CD4-positive, alpha-beta T cell treated with Interferon alpha-2 for 1 hour (primary cell): ENCODE measurements at places on chromosomes 3 and 15.

- no peak for DNase-seq
These were observed 41.6 kb downstream of the IQCH start for GRCh38 chr15:67296188-67296587.

- no peak for DNase-seq
These were observed 7.8 kb upstream of the KIF7 start for GRCh38 chr15:89662893-89663626.

DNA sequence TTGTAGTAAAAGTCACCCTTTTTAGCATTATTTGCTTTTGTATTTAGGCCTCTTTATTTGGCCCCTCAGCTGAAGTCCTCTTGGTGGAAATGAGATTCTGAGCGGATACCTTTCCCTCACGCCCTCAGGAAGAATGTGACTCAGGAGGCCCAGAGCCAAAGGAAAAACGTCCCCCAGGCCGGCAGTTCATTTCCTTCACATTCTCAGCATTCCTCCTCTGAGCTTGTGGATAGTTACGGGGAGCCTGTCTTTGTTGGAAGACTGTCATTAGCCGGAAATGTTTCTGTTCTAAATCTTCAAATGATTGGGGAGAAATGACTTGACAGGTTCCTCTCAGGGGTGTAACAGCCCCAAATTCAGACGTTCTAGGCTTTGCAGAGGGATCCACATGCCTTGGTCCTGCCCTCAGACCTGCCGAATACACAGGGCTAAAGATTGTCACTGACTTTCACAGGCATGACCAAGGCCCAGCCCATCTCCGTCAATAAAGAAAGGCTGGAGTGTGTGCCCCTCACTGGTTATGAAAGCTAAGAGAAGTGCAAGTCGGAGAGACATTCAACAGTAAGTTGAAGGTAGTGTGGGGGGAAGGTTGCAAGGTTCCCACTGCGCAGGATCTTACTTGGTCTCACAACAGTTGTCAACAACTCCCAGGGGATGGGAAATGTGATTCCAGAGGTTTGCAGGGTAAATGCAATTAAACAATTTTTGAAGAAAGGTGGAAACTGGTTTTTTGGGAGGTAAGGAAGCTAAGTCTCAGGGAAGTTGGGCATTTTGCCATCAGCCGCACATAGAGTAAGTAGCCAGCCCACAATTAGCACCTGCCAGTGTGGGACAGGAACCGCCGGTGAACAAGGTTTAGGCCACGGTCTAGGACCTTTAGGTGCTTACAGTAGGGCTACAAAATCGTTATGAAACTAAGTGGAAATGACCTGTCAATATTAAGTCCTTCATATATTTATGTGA, 39.7 kb upstream of the MYZAP start:
- no peak for DNase-seq

DNA sequence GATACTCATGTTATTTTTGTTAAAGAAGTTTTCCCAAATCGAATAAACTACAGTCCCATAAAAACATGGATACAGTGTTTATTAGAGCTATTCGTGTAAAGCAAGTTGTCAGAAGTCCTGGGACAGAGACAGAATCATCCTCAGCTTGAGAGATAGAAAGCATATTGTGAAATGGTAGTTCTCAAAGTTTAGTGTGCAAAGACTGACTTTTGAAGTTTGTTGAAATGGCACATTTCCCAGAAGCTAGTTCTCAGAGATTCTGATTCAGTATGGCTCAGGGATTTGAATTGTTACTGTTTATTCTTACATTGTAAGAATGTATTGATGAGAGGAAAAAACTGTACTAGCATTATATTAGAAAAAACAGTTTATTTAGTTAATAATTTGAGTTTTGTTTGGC, 22.1 kb downstream of the GABRR3 start:
- no peak for DNase-seq

GRCh38 chr3:194206320-194206719, 70.4 kb downstream of the HES1 start:
- DNase-seq: no peak

DNA sequence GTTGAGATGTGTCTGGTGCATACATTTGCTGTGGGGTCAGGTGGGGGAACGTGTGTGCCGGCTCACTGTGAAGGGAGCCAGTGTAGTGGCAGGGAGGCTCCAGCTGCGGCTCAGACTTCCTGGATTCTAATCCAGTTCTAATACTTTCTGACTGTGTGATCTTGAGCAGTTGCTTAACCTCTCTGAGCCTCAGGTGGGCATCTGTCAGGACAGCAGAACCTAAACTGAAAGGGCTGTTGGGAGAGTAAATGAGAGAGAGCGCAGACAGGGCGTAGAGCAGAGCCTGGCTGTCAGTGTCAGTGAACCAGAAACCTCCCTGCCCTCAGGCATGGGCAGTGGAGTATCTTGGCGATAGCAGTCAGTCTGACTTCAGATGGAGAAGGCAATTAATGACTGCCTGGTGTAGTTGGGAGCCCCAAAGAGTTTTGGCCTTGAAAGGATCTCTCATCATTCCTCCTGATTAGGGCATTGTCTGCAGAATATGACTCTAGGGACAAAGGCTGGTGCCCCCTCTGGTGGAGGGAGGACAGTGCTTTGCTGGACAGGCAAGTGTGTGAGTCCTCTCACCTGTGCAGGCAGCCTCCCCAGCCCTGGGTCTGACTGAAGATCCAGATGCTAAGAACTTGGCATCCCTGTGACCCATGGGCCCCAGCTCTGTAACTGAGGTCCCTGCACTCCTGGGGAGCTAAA, 9.6 kb downstream of the KBTBD13 start:
- peak; percentile 7 for DNase-seq

DNA sequence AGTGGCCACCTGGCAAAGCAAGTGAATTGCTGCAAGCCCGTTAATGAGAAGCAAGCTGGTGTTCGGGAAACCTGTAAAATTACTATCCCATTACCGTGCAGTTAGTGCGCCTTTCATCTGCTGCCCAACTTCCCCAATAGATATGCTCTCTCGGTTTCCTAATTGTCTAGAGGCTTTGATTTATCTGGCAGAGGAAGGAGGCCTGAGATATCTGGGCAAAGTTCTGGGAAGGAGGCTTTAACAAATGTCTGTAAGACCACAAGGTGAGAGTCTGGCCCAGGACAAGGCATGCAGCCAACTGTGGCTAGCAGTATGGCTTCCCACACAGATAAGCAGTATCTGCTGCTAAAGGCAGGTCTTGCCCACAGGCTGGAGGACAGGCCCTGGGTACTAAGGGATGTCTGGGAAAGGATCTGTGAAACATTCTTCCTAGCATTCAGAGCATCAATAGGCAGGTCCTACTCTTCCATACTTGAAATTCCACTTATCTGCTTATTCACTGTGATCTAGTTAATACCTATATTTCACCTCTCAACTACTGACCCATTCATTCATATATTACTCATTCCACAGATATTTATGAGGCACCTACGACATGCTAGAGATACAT, 130.0 kb upstream of the SLC2A2 start:
- no peak for DNase-seq
